ENCODE measurements at places on chromosomes 7 and 10.

GRCh38 chr7:80139236-80139635 lies 4.6 kb downstream of the GNAI1 start:
- no peak for DNase-seq

GRCh38 chr7:100539436-100540006 lies 518 bp downstream of the AGFG2 start:
- DNase-seq = no peak

DNA sequence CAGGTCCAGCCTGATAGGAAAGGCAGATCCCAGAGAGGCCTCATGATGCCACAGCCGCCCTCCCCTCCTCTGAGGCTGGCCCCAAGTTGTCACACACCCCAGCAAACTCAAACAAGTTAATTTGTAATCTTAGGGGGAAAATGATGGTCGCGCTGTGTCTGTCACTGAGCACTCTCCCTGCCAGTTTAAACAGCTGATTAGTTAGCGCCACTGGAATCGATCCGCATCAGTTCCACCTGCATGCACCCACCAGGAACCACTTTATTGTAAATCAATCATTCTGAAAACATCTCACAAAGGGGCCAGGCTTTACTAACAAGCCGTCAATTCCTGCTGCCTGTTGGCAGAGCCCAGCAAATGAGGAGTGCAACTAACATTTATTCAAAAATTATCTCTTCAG lies 870.9 kb downstream of the KCNMA1 start:
- no peak for DNase-seq

GRCh38 chr7:51055039-51055840 lies 261.4 kb downstream of the COBL start:
- DNase-seq = no peak

- DNase-seq = no peak
These were observed 86.5 kb downstream of the DKK1 start for GRCh38 chr10:52400562-52400961.

GRCh38 chr10:30403494-30403893 lies 30.5 kb upstream of the MAP3K8 start:
- no peak for DNase-seq

DNA sequence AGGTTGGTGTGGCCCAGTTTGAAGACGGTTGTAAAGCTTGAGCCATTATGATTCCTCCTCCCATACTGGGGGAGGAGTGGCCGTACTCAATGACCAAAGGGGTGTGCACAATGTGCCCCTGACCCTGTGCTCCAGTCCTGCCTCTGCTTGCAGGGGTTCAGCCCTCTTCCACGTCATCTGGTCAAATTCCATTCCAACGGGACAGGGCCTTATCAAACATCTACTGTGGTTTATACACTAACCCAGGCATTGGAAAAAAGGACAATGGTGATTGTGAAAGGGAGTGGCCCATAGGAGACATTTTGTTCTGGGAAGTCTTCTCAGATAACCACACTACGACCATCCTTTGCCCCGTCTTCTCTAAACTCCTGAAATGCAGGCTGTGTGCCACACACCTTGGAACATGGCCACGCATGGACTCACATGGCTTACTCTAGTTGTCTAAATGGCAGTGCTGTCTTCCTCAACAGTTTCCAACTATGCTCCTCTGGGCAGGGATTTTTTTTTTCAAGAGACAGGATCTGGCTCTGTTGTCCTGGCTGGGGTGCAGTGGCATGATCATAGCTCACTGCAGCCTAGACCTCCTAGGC lies 103.0 kb downstream of the JCAD start:
- no peak for DNase-seq

- no peak for DNase-seq
These were observed 445.3 kb upstream of the MGMT start for GRCh38 chr10:129021594-129022304.

- no peak for DNase-seq
These were observed 68.9 kb upstream of the ADO start for GRCh38 chr10:62735464-62736167.

DNA sequence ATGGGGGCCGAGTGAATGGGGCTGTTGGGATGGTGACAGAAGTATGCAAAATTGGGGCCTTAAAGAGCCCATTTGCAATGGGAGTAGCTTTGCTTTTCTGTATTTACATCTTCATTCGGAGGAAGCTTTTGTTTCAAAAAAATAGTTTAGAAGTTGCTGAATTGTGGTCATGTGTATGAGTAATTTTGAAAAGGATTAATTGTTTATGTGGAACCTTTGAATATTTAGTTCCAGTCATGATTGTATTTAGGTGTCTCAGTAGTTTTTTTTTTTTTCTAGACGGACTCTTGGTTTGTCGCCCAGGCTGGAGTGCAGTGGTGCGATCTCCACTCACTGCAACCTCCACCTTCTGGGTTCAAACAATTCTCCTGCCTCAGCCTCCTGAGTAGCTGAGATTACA lies 37.2 kb downstream of the RBM33 start:
- DNase-seq = no peak

DNA sequence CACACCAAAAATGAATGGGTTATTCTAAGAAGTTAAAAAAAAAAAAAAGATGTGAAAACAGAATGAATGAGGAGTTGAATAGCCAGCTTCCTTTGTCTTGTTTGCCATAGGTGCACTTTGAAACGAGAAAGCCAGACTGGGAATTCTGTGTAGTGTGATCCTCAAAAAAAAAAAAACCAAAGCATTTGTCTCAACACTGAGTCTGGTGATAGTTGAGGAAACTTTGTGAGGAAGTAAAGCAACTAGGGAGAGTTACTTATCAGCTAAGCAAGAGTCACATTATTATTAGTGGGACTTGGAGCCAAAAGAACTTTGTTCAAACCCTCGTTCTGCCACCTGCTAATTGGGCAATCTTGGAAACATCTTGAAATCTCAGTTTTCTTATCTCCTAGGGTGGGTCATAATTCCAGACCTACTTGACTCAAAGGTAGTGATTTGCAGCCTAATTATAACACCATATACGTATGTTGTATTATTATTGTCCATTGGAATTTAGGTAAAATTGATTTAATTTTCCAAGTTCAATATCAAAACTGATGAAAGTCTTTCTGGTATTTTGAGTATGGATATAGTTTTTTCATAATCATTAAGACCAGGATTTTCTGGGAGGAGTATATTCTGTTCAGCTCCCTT lies 99.8 kb upstream of the GJD4 start:
- no peak for DNase-seq

GRCh38 chr10:124481717-124482116 lies 20.1 kb downstream of the LHPP start:
- DNase-seq = no peak

DNA sequence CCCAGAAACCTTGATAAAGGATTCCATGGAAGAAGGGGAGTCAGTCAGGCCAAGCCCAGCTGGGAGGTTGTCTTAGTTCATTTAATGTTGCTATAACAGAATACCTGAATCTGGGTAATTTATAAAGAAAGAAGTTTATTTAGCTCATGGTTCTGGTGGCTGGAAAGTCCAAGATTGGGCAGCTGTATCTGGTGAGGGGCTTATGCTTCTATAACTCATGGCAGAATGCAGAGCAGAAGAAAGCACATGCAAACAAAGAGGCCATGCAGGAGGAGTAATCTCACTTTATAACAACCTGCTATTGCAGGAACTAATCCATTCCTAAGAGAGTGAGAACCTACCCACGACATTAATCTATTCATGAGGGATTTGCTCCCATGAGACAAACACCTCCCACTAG lies 54.2 kb upstream of the ANKRD1 start:
- no peak for DNase-seq

DNA sequence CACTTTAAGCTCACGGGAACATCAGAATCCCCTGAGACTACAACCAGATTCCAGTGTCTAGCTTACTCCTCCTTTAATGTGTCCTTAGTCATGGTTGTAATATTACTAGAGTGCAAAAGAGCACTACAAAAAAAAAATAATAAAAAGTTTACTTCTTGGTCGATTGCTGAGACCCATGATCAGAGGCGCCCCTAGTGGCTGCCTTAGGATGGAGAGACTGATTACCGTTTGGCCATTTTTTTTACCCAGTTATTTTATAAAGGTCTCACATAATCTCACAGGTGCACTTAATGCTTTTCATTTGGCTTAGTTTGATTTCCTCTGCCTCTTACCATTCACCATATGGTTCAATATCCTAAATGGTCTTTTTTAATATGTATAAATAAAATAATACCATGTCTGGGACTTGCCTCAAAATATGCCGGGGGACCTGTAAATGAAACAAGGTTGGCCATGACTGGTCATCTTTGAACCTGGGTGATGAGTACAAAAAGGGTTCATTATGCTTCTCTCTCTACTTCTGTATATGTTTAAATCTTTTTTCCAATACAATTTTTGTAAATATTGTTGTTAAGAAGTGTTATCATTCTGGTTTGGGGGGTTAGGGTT lies 331.5 kb upstream of the NFE2L3 start:
- DNase-seq = peak; percentile 5

- no peak for DNase-seq
These were observed 5.0 kb upstream of the PAPOLB start for GRCh38 chr7:4866528-4867496.

DNA sequence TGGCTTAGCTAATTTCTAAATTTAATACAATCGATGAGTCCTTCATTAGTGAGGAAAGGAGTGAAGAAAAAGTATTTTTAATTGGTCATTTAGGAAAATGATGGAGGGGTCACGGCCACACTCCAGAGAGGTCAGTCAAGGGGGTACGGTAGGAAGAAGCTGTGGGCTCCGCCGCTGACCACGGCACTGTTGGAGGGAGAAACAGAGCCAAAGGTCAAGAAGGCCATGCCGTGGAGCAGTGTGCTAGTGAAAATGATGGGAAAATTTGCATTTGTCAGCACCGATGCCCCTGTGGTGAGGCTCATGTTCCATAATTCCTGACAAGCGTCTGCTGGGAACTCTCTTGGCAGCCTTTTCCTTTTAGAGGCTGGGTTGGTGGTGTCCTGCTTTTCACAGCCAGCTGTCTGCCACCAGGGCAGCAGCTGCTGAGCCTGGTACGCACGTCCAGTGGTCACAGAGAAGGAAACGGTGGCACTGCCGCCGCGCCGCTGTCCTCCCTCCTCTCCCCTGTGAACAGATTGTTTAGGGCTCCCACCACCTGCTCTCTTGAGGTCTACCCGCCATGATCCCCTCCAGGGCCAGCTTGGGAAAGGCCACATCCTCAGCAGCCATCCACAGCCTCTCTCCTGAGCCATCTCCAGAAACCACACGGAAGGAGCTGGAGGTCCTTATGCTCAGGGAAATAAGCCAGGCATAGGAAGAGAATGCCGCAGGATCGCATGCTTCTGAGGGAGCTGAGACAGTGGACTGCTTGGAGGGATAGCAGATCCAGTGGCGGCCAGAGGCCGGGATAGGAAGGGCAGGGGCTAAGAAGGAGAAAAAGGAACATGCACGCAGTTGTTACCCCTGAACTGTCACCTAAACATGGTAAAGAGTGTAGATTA lies 263.7 kb upstream of the PPP2R2D start:
- DNase-seq = no peak

DNA sequence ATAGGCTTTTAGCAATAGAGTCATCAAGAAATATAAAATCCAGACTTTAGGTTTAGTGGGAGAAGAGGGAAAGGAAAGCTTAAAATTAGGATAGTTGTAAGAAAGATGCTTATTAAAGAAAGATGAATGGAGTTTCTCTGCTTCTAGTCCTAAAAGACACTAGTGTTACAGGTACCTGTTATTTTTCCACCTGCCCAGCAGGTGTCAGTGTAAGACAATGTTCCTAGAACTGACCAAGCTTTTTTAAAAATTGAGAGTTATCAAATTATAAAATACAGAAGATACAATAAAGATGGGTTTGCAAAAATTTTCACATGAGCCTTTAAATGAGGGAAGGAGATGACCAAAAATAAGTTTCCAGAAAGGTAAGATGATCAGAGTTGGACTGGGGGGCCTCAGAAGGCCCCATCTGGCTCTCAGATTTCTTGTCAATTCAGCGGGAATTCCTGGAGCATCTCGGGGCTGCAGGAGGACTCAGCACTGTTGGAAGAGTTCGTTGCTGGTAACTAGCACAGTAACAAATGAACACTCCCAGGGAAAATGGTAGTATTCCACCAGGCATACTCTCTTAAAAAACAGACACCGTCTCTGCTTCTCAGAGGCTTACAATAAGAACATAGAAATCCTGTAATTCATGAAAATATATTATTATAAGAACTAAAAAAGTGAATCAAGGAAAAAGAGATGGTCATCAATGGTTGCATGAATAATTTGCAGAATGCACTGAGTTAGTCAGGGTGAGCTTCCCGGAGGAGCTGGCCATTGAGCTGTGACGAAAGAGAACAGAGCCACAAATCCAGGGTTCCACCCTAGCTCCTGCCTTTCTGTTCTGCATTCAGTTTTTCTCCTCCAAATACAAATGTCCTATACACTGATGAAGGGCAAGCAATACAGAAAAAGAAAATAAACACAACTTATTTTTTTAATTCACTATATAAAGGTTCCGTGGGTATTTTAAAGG lies 71.8 kb upstream of the PIK3CG start:
- DNase-seq = peak; percentile 50

GRCh38 chr7:116445447-116446211 lies 53.9 kb upstream of the CAV2 start:
- no peak for DNase-seq

GRCh38 chr10:53025172-53025711 lies 252.7 kb upstream of the MBL2 start:
- no peak for DNase-seq

DNA sequence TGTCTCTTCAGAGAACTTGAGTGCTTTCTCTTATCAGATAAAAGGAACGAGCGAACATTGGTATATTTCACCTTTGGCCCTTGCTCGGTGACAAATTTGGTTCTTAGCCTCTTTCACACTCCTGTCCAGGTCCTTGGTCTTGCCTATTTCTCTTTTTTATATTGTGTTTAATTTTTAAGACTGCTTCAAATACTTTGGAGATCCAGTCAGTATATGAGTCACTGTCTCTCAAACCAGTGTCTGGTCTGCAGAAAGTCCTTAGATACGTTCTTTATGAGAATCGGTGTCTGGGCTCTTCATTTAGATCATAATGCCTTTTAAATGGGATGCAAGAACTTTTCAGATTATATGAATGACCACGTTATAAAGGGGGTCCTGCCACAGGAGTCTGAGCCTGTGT lies 55.0 kb downstream of the PIK3AP1 start:
- no peak for DNase-seq

DNA sequence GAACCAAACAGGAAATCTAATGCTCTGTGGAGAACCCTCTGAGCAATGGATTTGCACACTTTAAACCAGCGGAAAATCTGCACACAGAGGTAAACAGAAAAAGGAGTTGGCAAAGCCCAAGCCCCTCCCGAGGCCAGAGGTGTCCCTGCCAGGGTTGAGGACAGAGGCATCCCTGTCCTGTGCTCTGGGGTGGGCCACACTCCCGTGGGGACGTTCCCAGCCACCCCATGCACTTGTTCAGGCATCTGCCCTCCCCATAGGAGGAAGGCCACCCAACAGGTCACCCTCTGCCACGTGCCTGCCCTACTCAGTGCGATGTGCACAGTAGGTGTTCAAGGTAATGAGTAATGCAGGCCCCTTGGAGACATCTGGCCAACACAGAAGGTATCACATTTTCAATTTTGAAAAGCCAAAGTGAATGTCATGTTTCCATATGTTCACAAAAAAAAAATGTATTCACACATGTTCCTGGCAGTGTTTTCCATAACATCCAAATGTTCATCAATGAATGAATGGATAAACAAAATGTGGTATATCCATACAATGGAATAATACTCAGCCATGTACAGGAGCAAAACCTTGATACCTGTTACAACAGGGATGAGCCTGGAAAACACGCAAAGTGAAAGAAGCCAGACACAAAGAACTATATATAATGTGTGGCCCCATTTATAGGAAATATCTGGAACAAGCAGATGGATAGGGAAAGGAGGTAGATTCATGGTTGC lies 108.1 kb downstream of the EBF3 start:
- DNase-seq = no peak
